ENCODE measurements at places on chromosomes 6 and 20.

DNA sequence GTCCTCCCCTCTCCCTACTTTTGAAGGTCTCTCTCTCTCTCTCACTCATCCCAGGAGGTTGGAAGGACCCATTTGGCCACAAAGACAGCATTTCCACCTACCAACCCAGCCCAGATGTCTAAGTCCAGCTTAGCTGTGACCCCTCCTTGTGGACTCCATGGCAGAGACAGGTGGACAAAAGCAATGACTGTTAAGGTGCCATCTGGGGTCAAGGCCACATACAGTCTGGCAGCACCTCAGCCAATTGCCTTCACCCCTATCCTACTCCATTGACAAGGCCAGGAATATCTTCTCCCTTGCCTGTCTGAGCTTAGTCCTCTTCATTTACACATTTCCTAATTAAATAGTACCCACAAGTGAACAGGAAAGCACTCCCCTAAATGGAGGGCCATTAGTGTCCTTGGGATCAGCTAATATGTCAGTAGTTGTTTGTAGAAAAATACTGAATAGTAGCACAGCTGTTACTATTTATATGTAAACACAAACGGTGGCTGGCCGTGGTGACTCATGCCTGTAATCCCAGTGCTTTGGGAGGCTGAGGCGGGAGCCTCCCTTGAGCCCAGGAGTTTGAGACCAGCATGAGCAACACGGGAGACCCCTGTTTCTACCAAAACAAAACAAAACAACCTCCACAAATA lies 28.8 kb downstream of the GCM1 start:
- DNase-seq = no peak

DNA sequence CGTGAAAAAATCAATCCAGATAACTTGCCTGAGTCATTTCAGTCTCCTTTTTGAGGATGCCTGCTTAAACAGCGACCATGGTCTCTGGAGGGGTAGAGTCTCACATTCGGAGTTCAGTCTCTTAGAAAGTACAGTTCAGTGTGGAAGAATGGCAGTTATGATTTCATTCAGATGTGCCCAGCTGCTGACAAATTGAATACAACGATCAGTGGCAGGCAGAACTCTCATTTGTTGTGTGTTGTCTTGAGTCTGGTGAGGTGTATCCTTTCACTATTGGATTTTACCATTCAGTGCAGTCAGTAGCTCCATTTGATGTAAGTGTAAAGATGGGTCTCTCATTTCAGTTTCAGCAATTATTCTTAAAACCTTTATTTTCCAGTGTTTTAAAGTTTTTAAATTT lies 639 bp upstream of the TULP4 start:
- DNase-seq = no peak

- no peak for DNase-seq
These were observed 231.4 kb downstream of the FOXC1 start for GRCh38 chr6:1841136-1841535.

- DNase-seq = no peak
These were observed 12.6 kb downstream of the SERPINB6 start for GRCh38 chr6:2958776-2959175.

DNA sequence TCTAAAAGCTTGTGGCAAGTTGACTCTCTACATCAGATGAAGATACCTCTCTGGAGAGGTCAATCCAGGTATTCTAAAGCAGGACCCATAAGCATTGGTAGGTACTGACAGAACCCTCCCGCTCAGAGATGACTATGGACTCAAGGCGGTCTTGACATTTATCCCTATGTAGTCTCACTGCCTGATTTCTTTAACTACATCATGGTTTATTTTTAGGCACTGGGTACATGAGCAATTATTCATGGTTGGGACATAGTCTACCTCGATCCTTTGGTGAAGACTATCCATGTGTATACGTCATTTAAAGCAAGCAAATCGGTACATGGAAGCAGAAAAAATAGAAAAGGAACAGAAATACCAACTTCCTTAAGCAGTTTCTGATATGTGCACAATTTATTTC lies 136.2 kb upstream of the TAB2 start:
- no peak for DNase-seq

DNA sequence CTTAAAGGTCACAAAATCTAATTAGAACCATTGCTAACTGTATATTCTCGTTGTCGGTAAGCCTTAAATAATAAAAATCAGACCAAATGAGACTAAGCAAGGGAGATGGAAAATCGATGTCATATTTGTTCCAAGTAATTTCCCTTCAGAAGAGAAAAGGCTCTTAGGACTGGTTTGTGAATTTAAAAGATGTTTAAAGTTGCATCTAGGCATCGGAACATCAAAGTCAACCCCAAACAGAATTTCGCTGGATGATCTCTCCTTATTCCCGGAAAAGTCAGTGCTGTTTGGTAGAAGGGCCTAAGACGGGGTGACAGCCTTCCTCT lies 63.8 kb downstream of the NPEPL1 start:
- no peak for DNase-seq

DNA sequence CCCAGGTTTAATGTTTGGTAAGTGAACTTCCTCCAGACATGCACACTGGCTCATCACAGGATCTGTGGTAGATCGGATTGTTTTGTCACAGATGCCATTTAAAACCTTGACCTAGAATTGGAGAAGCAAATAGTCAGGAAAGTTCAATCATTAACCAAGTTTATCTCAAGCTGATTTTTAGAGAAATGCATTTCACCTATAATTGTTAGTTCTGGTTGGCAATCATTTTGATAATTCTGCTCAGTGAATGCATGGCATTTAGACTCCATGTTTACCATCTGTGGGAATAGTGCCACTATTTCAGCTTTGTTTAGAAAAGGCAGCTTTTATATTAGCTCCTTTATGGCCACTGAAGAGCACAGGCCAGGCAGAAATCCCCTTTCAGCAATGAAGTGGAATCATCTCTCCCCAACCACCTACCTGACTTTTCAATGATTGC lies 73.9 kb upstream of the IPCEF1 start:
- no peak for DNase-seq

GRCh38 chr20:53625311-53626129 lies 31.9 kb upstream of the ZNF217 start:
- no peak for DNase-seq

- DNase-seq = no peak
These were observed 174.3 kb downstream of the CDKAL1 start for GRCh38 chr6:20708367-20709124.

GRCh38 chr20:63301671-63302070 lies 8.7 kb downstream of the COL20A1 start:
- no peak for DNase-seq

GRCh38 chr20:37267667-37268313 lies 6.2 kb upstream of the GHRH start:
- DNase-seq = no peak

- no peak for DNase-seq
These were observed 17.9 kb downstream of the EDN3 start for GRCh38 chr20:59318201-59318790.

DNA sequence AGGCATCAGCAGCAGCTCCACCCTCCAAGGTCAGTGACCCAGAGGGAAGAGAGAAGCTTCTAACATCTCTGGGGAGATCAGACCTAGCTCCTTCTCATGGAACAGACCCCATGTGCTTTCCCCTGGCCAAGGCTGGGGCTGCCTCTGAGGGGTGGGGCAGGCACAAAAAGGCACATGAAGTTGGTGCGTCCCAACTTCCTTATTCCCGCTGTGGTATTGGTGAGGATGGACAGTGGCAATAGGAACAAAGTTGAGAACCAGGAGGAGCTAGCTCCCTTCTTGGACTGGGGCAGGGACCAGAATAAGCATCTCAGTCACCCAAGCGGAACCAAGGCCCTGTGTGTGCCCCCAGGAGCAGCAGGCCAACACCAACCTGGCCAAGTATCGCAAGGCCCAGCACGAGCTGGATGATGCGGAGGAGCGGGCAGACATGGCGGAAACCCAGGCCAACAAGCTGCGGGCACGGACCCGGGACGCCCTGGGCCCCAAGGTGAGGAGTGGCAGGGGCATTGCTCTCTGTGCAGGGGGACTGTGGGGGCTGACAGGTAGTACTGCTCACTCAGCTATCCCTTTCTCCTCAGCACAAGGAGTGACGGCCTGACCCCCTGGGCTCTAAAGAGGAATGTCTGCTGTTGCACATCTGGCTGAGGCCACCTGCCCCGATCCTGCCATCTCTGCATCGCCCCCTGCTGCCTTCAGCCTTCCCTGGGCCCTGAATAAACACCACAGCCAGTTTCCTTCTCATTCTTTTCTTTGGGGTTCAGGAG lies 46.1 kb downstream of the MYH7B start:
- DNase-seq = no peak

DNA sequence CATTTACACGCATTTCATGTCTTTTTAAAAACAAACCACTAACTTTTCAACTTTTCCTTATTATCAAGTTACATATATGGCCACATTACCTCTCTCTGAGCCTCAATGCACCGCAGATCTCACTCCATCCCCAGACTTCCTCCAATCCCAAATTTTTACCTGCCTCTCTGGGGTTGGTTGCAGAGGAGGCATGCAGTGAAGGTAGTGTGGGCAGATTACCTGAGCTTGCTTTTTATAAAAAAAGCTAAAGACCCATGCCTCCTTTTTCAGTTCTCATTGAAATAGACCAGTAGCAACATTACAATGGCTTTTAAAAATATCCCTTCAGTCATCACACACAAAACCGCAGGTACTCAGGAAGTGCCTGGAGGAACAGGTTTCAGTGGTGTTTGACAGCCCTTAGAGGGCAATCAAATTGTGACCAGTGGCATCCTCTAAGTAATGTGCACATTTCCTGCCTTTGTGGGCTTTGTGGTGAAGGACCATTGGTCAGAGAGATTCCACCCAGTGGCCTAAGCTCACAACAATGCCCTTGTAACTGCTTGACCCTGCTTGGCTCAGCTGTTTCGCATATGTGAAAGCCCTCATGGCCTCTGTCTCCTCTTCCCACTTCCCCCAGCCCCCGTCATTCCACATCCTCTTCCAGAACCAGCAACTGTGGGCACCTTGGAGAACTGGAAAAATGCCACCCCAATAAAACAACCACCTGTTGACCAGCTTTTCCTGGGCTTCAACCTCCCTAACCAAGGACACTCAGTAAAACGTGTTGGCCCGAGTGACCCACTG lies 30.2 kb upstream of the IL17A start:
- DNase-seq = no peak

GRCh38 chr20:39032997-39033396 lies 70.9 kb downstream of the DHX35 start:
- no peak for DNase-seq

DNA sequence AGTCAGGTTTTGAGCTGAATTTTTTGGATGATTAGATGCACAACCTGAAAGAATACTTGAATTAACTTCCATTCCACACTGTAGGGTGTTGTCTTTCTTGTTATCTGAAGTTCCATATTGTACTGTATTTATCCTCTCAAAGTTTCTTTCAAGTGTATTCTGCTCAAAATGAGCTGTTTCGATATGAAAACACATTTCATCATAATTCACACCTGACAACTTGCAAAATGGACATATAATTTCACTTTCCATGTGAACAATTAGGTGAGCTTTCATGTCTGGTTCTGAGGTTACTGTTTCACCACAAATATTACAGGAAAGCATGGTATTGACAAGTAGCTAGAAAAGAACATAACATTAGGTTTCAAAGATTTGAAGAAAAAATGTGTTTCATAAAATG lies 1.7 kb downstream of the ZUP1 start:
- no peak for DNase-seq

DNA sequence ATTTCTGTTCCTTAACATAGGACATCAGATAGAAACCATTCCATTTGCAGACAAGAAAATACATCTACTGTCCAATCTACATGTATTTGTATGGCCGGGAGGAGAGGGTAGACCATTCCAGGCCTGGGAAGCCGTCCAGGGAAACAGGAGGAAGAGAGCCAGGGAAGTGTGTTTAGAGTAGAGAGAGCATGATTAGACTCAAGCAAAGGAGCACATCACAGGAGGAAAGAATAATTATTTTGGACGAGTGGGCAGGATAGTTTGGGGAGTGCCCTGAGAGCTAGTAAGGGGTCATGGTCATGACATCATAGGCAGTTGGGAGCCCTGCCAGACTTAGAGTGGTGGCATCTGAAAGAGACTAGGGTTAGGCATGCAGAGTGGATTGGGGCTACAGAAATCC lies 250.0 kb downstream of the HIVEP2 start:
- peak; percentile 18 for DNase-seq

Measured in heart right ventricle (tissue), 16 donors.